ENCODE measurements at places on chromosomes 4 and X.
A peak's percentile ranks its signal among the peaks of the same experiment; 100 is the strongest.

GRCh38 chrX:100680756-100681155, 36.8 kb downstream of the SRPX2 start:
- no peak for DNase-seq

GRCh38 chr4:89541998-89542397, 234.4 kb upstream of the GPRIN3 start:
- DNase-seq, result no peak

DNA sequence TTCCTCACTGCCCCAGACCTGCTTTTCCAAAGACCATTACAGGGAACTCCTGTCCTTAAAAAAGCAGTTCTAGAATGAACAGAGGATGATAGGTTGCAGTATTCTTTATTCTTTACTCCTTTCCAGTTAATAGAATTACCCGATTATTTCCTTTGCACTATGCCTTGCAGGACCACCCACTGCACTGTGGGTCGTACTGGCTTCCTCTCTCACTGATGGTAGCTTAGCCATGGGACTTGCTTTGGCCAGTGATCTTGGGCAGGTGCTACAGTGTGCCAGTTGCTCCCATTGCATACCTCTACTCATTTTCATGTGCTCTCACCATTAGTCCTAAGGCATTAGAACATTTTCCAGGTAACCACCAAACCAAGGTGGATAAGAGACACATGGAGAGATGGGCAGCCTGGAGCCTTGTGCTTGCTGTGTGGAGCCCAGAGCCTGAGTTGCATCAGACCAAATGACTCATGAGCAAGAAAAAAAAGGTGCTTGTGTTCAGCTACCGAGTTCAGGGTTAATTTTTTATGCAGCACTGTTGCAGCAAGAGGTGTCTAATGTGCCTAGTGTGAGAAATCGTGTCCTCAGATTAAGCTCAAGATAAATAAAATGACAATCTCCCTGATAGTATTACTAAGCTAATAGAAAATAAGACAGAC, 7.6 kb upstream of the UNC5C start:
- no peak for DNase-seq

DNA sequence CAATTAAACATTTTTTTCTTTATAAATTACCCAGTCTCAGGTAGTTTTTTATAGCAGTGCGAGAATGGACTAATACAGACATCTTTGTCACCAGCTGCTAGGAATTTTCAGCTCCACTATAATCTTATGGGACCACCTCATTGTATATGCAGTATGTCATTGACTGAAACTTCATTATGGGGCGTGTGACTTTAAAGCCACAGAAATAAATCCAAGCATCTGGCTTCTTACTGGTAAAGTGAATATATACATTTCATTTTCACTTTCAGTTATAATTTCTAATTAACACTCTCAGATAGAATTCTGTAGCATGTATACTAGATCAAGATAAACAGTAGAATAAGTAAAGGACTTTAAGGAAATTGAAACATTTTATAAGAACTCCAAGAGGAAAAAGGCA, 21.9 kb downstream of the IL15 start:
- no peak for DNase-seq

- DNase-seq, result no peak
Measured at GRCh38 chr4:2860391-2861348, 17.0 kb downstream of the ADD1 start.

DNA sequence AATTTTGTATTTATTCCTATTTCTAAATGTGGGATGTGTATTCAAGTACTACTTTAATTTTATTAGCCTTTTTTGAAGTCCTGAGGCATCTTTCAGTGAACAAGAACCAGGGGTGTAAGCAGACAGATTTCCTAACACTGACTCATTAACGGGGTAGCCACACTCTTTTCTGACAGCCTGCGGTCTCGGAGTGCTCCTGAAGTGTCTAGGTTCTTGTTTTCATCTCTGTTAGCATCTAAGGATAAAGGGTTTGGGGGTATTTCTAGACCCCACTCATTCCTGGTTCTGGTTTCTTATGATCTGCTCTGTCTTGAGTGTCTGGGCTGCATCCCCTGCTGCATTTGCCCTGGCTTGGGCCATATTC, 71.9 kb downstream of the GC start:
- DNase-seq, result no peak

- DNase-seq, result peak; percentile 94
Measured at GRCh38 chr4:182448281-182449151, 205.3 kb downstream of the TENM3 start.

DNA sequence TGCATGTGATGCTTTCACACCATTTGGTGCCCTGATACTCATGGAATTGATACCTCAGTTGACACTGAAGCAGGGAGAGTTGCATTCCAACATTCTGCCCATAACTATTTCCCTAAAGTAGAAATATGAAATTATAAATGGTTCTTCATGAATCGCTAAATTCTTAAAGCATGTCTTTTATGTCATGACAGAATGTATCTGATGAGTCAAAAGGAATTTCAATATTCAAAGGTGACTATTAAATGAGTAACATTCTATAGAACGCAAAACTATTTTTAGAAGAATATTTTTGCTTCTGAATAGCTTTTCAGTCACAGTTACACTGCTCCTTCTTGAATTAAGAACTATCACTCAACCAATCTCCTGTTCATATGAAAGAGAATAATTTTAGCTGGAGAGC, 152.8 kb downstream of the ADGRA3 start:
- DNase-seq, result no peak

- no peak for DNase-seq
Measured at GRCh38 chr4:81211956-81212355, 3.1 kb downstream of the PRKG2 start.

DNA sequence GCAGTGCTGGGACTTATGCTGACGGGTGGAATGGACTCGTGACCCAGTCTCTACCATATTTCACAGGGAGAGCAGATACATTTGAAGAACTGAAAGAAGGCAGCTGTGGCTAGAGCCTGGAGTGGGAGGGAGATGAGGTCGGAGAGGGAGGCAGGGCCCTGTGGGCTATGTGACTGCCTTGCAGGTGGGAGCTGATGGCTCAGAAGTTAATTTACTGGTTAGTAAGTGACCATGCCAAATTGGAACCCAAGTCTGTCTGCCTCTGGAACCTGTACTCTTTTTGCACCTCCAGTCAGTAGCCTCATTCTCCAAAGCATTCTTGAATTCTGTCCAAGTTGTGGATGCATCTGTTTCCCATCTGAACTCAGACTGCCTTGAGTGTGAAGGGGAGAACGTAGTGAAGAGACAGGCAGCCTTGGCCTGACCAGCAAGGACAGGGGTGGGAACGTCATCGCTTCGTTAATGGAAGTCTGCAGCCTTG, 92.3 kb downstream of the REPS2 start:
- DNase-seq, result peak; percentile 73
